ENCODE measurements at places on chromosomes 2 and 18. TPM values are rescaled to one million over a fixed set of nuclear protein-coding genes. Genes with fewer than 3 reads are reported as not detected.
A peak's percentile ranks its signal among the peaks of the same experiment; 100 is the strongest.

GRCh38 chr2:156436497-156437085 is 412 bp downstream of the GPD2 start:
- H3K27me3 ChIP-seq = peaks cover 2% of the 10 kb centered on the region
- peaks cover 25% of the 10 kb centered on the region for H3K36me3 ChIP-seq
- H3K4me3 ChIP-seq = peak overlapping the region; percentile 99
- H3K4me1 ChIP-seq = peaks cover 54% of the 10 kb centered on the region
- H3K27ac ChIP-seq = peak overlapping the region; percentile 97

GRCh38 chr2:8255448-8255800 is 426.4 kb upstream of the ID2 start:
- H3K4me1 ChIP-seq = no peaks in the 10 kb centered on the region
- peaks cover 6% of the 10 kb centered on the region for H3K27me3 ChIP-seq
- H3K4me3 ChIP-seq = no peak overlapping the region
- DNase-seq = no peak
- no peaks in the 10 kb centered on the region for H3K36me3 ChIP-seq

- no peaks in the 10 kb centered on the region for H3K36me3 ChIP-seq
- H3K27ac ChIP-seq = no peak overlapping the region
- H3K4me1 ChIP-seq = no peaks in the 10 kb centered on the region
Measured at GRCh38 chr2:232235716-232236115, 142.8 kb upstream of the ALPP start.

- no peak for DNase-seq
- H3K36me3 ChIP-seq = peaks cover 14% of the 10 kb centered on the region
- no peak overlapping the region for H3K27ac ChIP-seq
- peaks cover 27% of the 10 kb centered on the region for H3K4me1 ChIP-seq
Measured at GRCh38 chr2:208250388-208250787, 4.5 kb downstream of the IDH1 start.

DNA sequence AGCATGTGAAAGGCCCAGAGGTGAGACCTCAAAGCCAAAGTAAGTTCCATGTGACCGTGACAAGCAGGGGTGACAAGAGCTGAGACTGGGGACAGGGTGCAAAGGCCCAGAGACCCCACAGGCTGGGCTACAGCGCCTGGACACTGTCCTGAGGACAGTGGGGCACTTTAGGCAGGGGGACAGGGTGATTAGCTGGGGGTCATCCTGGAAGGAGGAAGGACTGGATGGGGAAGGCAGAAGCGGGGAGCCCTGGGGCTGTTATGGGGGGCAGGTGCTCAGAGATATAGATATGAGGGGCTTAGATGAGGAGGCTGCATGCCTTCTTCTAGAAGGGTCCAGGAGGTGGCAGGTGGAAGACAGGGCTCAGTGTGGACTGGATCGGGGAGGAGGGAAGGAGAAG is 31.5 kb downstream of the KIF1A start:
- no peak overlapping the region for H3K27ac ChIP-seq
- no peaks in the 10 kb centered on the region for H3K36me3 ChIP-seq
- H3K27me3 ChIP-seq = peaks cover 18% of the 10 kb centered on the region
- no peak for DNase-seq
- no peaks in the 10 kb centered on the region for H3K4me1 ChIP-seq

- H3K27ac ChIP-seq = no peak overlapping the region
- peaks cover 6% of the 10 kb centered on the region for H3K27me3 ChIP-seq
- H3K4me3 ChIP-seq = no peak overlapping the region
Measured at GRCh38 chr2:134865067-134865787, 26.8 kb downstream of the ACMSD start.

GRCh38 chr18:35153609-35154272 is 87.1 kb upstream of the ZNF397 start:
- no peak overlapping the region for H3K4me3 ChIP-seq
- H3K4me1 ChIP-seq = no peaks in the 10 kb centered on the region
- DNase-seq = no peak
- H3K36me3 ChIP-seq = peaks cover 7% of the 10 kb centered on the region
- H3K27ac ChIP-seq = no peak overlapping the region
- H3K27me3 ChIP-seq = peaks cover 14% of the 10 kb centered on the region

DNA sequence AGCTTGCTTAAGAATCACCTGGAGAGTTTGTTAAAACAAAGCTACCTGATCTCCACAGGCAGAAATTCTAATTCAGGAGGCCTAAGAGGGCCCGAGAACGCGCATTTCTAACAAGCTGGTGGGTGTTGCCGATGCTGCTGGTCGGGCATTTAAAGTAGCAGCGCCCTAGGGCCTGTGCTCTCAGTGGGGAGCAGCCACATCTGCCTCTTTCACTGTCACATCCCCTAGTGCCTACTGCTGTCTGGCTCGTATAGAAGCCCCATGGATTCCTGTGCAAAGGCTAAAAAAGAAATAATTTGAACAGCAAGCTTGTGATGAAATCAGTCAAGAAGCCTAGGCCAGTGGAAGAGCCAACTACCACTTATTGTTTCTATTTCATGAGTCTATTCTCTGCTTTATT is 126.7 kb upstream of the SMIM21 start:
- H3K4me3 ChIP-seq = no peak overlapping the region
- no peak overlapping the region for H3K27ac ChIP-seq
- H3K36me3 ChIP-seq = no peaks in the 10 kb centered on the region

DNA sequence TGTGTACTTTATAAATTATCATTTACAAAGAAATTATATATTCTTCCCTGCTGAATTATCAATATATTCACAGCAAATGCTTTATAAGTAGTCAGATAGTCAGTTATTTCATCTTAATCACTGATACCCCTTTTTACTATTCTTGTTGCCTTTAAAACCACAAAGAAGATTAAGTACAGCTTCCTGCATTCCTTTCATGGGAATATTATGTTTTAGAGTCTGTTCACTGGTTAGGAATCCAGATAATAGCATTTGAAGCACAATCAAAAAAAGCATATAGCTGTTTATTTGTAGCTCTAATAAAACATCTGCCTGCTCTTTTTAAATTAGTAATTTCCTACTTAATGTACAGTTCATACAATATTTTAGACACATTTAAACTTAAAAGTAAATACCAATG is 508.9 kb downstream of the FBXO15 start:
- H3K4me1 ChIP-seq = peaks cover 65% of the 10 kb centered on the region
- H3K27me3 ChIP-seq = no peaks in the 10 kb centered on the region
- H3K36me3 ChIP-seq = peaks cover 8% of the 10 kb centered on the region

DNA sequence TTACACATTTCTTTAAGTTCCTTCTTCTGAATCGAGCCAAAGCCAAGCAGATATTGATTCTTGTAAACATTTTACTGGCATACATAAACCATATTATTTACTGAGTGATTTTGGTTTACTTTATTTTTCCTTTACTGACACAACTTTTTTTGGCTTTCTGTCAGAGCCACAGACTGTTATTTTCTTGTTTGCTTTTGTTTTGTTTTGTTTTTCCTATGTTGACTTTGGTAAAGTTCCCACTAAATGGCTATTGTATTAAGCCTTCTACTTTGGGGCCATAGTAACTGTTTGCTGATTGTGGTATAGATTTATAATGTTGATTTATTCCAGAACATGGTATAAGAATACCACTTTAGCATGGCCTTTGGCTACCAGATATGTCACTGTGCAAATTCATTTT is 419.4 kb downstream of the DCDC2C start:
- H3K27me3 ChIP-seq = no peaks in the 10 kb centered on the region
- H3K4me1 ChIP-seq = no peaks in the 10 kb centered on the region
- H3K27ac ChIP-seq = no peak overlapping the region
- peaks cover 6% of the 10 kb centered on the region for H3K36me3 ChIP-seq
- no peak for DNase-seq

MROH2A gene
- total RNA-seq = not detected

EPHA4 gene
- total RNA-seq = 65.3 TPM

DNA sequence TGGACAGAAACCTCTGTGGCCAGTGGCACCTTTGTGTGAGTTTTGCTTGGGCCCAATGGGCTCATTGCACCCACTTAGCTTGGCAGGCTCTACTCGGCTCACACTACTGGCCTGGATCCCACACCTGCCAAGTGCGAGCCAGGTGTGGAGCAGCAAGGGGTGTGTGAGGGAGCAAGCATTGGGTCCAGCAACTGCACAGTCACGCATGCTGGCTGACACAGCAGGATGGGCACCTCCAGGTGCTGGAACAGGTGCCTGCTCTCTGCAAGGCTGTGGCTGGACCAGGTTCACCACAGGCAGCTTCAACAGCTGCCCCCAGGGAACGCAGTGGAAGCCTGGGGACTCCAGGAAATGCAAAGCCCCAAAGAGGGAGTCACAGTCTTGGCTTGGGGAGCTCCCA is 94.2 kb downstream of the DOK6 start:
- H3K27ac ChIP-seq = no peak overlapping the region
- no peak for DNase-seq
- no peak overlapping the region for H3K4me3 ChIP-seq
- no peaks in the 10 kb centered on the region for H3K36me3 ChIP-seq
- peaks cover 1% of the 10 kb centered on the region for H3K27me3 ChIP-seq
- H3K4me1 ChIP-seq = no peaks in the 10 kb centered on the region

DNA sequence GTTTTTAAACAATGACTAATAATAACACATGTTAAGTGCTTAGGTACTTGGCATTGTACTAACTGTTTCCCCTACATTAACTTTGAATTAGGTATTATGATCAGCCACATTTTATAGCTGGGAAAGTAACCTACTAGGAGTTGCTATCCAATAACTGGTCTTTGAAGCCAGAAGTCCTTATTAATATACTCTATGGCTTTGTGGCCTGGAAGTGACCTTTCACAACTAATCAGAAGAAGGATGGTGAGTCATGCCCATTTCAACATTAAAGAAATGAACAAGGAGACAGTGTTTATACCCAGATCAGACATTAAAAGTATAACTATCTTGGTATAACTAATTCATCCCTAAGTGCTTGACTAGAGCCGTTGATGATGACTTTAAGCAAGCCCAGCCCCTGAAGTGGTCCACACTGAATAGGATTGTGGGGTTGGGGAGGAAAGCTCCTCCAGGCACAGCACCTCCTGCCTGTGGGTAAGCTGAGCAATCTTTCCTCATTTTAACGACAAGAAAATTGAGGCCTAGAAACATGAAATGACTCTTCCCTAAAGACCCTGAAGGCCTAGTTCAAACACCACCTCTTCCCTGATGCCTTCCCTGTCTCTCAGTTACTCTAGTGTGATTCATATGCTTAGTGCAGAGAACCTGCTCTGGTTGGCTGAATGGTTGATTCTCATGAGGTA is 71.6 kb upstream of the RFX8 start:
- no peak overlapping the region for H3K27ac ChIP-seq
- DNase-seq = peak; percentile 17
- peaks cover 5% of the 10 kb centered on the region for H3K36me3 ChIP-seq
- H3K4me3 ChIP-seq = no peak overlapping the region
- H3K27me3 ChIP-seq = no peaks in the 10 kb centered on the region

GRCh38 chr2:143473820-143474219 is 344.6 kb downstream of the ARHGAP15 start:
- peak overlapping the region; percentile 62 for H3K4me3 ChIP-seq
- H3K36me3 ChIP-seq = no peaks in the 10 kb centered on the region
- DNase-seq = no peak
- H3K27ac ChIP-seq = peak overlapping the region; percentile 54
- H3K4me1 ChIP-seq = peaks cover 27% of the 10 kb centered on the region
- no peaks in the 10 kb centered on the region for H3K27me3 ChIP-seq

HADHB gene
- total RNA-seq = 117 TPM

GRCh38 chr2:101520246-101520645 is 45.3 kb upstream of the RFX8 start:
- peaks cover 59% of the 10 kb centered on the region for H3K4me1 ChIP-seq
- peak overlapping the region; percentile 99 for H3K27ac ChIP-seq
- H3K36me3 ChIP-seq = peaks cover 14% of the 10 kb centered on the region
- H3K27me3 ChIP-seq = peaks cover 1% of the 10 kb centered on the region
- peak overlapping the region; percentile 67 for H3K4me3 ChIP-seq

DNA sequence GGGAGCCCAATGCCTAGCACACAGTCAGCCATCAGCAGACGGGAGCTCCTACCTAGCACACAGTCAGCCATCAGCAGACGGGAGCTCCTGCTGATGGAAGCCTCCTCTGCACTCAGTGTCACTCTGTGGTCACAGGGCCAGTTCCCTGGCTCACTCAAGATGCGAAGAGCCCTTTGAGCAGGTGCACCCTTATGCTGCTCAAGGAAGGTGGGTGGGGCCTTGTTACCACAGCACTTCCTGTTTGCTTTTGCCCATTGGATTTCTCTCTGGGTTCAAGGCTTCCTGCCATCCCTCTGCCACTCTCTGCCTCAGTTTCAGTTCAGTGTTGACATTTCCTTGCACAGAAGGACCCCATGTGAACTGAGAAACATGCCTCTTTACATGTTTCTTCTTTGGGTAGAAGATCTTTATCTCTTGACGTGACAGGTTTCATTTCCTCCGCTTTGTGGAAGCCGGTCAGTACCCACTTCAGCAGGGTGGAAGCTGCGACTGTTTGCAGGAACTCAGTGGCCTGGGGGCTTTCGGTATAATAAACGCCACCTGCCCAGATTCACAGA is 11.6 kb downstream of the TRIB2 start:
- peaks cover 64% of the 10 kb centered on the region for H3K36me3 ChIP-seq
- no peak overlapping the region for H3K27ac ChIP-seq
- DNase-seq = no peak
- H3K27me3 ChIP-seq = peaks cover 1% of the 10 kb centered on the region
- peaks cover 31% of the 10 kb centered on the region for H3K4me1 ChIP-seq

RABL2A gene
- 5.9 TPM for total RNA-seq

- peaks cover 61% of the 10 kb centered on the region for H3K4me1 ChIP-seq
- no peaks in the 10 kb centered on the region for H3K36me3 ChIP-seq
- peak overlapping the region; percentile 42 for H3K4me3 ChIP-seq
- peak; percentile 67 for DNase-seq
- no peaks in the 10 kb centered on the region for H3K27me3 ChIP-seq
Measured at GRCh38 chr2:27809761-27810241, 38.3 kb downstream of the MRPL33 start.

DCDC2C gene
- total RNA-seq = not detected

GRCh38 chr2:168740360-168740759 is 62.1 kb upstream of the NOSTRIN start:
- H3K4me3 ChIP-seq = no peak overlapping the region
- no peak overlapping the region for H3K27ac ChIP-seq
- H3K27me3 ChIP-seq = no peaks in the 10 kb centered on the region
- DNase-seq = peak; percentile 8

GRCh38 chr18:53169346-53169745 is 829.3 kb downstream of the DCC start:
- H3K4me3 ChIP-seq = no peak overlapping the region
- no peaks in the 10 kb centered on the region for H3K4me1 ChIP-seq
- no peak for DNase-seq
- H3K27me3 ChIP-seq = no peaks in the 10 kb centered on the region
- H3K27ac ChIP-seq = no peak overlapping the region

GRCh38 chr2:2825516-2826208 is 494.6 kb upstream of the MYT1L start:
- H3K4me3 ChIP-seq = no peak overlapping the region
- no peak overlapping the region for H3K27ac ChIP-seq
- H3K27me3 ChIP-seq = peaks cover 3% of the 10 kb centered on the region
- no peak for DNase-seq
- no peaks in the 10 kb centered on the region for H3K4me1 ChIP-seq
- H3K36me3 ChIP-seq = peaks cover 4% of the 10 kb centered on the region

DNA sequence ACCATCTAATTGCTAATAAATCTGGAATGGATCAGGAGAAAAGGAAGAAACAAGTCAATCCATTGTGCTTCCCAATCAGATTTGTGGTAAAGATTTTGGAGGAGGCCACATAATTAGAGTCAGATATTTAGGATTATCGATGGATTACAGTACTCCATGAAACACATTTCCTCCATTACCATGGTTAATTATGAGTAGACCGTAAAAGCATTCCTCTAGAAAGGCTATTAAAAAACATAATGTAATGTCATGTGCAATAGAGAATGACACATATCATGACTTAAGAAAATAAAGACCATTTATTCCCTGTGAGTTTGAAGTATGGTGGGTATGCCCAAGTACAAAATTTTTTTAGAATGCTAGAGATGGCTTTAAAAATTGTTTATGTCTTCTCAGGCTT is 96.1 kb downstream of the ITGA4 start:
- no peak overlapping the region for H3K27ac ChIP-seq
- H3K4me3 ChIP-seq = no peak overlapping the region
- H3K36me3 ChIP-seq = no peaks in the 10 kb centered on the region
- peaks cover 19% of the 10 kb centered on the region for H3K4me1 ChIP-seq
- DNase-seq = no peak
- H3K27me3 ChIP-seq = peaks cover 3% of the 10 kb centered on the region

Measured in HFFc6 (cell line).